ENCODE measurements at places on chromosomes 3 and 15.

DNA sequence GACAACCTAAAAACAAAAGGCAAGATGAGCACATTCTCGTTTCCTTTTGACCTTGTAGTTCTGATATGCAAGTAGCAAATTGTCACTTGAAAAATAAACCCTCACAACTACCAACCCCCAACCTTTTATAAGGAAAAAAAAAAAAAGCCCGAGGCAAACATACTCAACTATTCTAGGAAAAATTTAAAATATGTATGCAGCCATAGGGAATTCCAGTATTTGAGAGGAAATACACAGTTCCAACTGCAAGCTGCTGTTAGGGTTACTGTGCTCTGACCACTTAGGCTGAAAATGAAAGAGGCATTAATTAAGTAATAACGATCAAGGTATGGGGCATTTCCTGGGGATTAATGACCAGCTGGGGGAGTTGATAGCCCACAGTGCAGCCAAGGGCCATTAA lies 281.9 kb upstream of the DPH6 start:
- no peak for DNase-seq

DNA sequence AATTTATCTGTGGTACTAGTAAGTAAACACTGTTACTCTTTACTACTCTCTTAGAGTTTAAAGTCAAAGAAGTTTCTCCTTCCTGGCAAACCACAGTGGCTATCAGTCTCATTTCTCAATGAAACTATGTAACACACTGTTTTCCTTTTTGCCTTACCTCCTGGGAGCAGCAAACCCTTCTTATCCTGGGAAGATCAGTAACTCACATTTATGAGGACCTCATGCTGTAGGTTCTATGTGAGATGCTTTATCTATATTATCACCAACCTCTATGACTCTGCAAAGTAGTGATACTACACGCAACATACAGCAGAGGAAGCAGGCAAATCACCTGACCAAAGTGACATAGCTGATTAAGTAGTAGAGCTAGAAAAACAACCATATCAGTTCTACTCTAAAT lies 35.3 kb downstream of the PBRM1 start:
- DNase-seq, result no peak

- DNase-seq, result no peak
Observed at GRCh38 chr3:23072693-23073092, 130.4 kb upstream of the UBE2E2 start.

GRCh38 chr3:183466575-183466974 lies 38.2 kb upstream of the MCF2L2 start:
- DNase-seq, result no peak

GRCh38 chr3:169931747-169932520 lies 20.6 kb downstream of the SAMD7 start:
- DNase-seq, result no peak

- no peak for DNase-seq
Observed at GRCh38 chr15:31852933-31853799, 177.1 kb upstream of the CHRNA7 start.

GRCh38 chr15:62684123-62684808 lies 358.3 kb upstream of the TPM1 start:
- DNase-seq, result no peak

- DNase-seq, result no peak
Observed at GRCh38 chr3:71979175-71979574, 194.2 kb upstream of the PROK2 start.

GRCh38 chr15:89364341-89364740 lies 29.7 kb upstream of the POLG start:
- DNase-seq, result no peak

DNA sequence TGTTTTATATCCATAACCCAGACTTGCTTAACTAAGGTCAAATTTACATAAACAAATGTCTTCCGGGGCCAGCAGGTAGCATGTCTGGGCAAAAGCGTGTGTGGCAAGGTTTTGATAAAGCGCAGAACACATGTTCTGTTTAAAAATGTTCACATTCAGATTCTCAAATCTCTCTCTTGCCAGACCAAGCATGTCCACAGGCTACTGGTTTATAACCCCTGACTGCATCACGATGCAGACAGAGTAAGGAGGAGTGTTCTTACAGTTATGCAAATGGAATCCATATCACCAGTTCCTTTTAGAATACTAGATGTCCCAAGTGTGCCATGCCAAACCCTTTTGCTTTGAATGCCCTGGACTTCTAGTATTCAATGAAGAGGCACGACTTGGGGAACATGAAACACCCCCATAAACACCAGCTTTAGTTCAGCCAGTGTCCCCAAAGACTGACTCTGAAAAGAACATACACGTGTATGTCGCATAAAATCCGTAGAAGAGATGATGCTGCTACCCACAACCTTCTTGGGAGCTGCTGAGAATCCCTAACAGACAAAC lies 412.0 kb downstream of the CNTN4 start:
- DNase-seq, result no peak

- no peak for DNase-seq
Observed at GRCh38 chr3:45088543-45089358, 57.4 kb downstream of the CDCP1 start.

DNA sequence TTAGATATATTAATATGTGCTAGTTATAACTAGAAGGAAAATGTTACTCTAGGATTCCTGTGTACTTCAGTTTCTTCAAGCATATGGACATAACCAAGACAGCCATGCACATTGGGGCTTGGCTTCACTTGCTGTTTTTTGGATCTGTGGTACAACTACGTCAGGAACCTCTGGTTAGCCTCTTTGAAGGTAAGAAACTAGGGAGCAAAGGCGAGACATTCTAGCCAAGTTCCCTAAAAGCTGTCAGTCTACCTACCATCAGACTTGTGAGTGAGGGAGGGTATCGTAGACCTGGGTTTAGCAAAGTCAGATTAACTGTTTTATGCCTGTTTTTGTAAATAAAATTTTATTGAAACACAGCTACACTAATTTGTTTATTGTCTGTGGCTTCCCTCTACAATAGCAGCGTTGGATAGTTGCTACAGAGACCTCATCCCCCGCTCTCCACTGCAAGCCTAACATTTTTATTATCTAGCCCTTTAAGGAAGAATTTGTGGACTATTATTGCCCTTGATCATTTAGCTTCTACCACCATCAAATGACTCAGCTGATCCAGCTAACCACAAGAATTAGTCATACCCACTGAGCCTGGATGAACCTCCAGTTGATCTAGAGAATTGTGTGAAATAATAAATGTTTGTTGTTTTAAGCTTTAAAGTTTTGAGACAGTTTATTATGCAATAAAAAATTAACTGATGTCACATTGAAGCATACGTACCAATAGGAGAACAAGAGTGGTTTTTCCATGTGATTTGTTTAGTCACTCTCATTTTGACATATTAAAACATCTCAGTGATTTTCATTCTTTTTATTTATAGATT lies 58.1 kb downstream of the RSRC1 start:
- DNase-seq, result peak; percentile 78

DNA sequence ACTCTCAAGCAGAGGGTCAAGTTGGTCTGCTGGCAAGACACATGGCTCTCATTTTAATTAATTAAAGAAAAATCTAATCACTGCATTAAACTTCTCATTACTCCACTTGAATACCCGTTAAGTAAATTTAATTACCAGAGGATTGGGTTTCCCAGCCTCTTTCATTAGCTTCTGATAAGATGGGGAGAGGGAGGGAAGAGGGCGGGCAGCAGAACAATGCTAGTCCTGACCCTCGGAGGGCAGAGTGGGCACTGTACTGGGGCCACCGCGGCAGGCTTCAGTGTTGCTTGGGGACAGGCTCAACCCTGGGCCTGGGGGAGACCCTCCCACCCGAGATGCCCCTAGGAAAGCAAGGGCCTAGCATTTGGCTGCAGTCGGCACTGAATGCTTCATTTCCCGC lies 55.6 kb upstream of the LINGO1 start:
- no peak for DNase-seq

DNA sequence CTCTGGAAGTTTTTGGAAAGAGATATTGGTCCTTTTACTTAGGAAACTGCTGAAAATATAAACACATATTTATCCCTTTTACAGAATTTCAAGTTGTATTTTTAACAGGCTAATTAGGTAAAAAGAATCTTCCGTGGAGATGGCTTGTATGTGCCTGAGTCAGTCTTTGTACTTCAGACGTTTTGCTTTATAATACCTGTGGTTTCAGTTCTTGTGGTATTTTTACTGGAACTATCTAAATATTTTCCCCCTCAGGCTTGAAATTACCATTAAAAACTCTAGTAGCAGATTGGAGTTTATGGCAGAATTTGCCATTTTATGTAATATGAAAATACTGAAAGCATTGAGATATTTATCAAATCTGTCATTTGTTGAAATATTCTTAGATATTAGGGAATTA lies 151.6 kb upstream of the CGNL1 start:
- DNase-seq, result no peak

DNA sequence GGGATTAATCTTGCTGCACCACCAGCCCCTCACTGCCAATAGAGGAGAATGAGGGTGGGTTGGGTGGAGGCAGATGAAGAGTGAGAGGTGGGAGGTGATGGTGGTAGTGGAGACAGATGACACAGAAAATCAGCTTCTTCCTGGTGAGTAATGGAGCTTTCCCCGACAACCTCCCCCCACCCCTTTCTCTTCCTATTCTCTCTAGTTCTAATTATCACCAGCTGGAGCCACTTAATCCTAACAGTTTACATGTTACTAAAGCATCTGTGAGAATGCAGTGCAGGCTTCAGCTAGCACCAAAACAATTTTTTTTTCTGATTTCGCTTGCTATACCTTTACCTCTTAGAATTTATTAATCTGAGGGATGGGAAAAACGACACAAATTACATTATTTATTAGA lies 116.1 kb upstream of the DNAJC19 start:
- no peak for DNase-seq

DNA sequence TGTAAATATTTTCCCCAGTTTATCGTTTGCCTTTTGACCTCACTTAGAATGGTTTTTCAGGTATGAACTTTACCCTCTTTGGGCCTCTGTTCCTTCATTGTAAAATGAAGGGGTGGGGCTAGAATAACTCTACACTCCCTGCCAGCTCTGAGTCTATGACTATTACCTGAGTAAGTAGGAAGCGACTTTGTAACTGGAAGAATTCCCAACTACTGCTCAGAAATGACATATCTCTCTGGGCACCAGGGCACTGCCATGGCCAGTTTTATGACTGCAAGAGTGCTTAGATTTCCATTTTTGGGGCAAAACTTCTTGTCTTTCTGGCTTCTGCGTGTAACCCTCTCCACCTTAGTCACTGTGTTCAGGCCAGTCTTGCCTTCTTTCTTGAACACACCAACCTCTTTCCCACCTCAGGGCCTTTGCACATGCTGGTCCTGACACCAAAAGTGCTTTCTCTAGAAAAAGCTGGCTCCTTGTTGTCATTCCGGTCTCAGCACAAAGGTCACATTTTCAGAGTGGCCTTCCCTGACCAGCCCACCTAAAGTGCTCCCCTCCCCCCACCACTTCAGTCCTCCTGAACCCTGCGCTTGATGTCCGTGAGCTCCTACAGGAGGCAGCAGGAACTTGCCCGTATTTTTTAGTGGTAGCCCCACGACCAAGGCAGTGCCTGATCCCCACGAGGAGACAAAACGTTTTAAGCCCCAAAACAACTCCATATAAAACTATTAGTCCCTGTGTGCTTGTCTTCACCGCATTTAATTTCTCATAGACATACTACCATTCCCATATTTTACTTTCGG lies 25.6 kb downstream of the CDCP1 start:
- no peak for DNase-seq

GRCh38 chr3:64766440-64766839 lies 78.6 kb upstream of the ADAMTS9 start:
- DNase-seq, result no peak

GRCh38 chr3:177336873-177337450 lies 139.7 kb upstream of the TBL1XR1 start:
- no peak for DNase-seq

- peak; percentile 72 for DNase-seq
Observed at GRCh38 chr3:42190701-42191442, 75.1 kb downstream of the CCK start.

DNA sequence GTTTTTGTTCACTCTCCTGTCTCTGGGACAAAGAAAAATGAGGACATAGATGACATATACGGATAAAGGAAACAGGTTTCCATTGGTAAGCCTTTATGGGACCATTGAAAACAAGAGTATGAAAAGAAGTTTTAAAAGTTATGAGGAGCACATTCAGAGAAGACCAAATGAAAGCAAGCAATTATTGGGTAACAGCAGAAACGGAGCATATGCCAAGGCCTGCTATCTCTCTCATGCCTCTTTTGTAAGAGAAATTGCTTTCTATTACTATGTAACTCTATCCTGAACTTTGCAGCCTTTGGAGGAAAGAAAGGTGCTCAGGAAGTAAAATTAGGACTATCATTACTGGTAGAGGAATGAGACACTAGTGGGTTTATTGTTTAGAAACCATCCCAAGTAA lies 14.9 kb upstream of the DPH6 start:
- no peak for DNase-seq

DNA sequence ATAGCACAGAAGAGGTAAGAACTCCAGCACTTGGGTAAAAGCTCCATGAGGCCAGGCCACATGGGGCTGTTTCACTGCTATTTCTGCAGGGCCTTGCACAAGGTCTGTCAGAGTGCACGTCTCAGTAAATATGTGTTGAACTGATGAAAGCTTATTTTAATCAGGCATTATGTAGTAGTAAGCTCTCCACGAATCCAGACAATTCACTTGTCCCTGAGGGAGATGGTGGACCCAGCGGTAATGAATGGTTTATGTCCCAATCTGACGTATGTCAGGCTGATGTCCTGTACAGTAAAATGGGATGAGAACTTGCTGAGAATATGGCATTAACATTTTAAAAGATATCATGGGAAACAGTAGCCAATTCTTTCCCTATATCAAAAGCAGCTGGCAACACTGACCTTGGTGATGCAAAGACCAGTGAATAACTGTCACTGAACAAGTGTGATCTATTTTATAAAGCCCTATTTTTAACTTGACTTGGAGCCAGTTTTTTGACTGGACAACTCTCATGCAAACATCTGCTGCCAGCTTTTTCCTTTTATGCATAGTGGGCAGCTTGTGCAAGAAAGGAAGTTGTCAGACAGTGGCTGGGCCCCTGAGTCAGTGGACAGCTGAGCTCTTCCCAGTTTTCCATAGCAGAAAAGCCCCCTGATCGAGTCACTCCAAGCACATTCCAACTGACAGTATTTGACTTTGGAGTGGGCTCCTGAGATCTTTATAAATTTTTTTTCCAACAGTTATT lies 519.8 kb upstream of the MDFIC2 start:
- no peak for DNase-seq

- no peak for DNase-seq
Observed at GRCh38 chr3:181302960-181303359, 313.4 kb upstream of the DNAJC19 start.

- peak; percentile 31 for DNase-seq
Observed at GRCh38 chr3:183449391-183449790, 21.0 kb upstream of the MCF2L2 start.

DNA sequence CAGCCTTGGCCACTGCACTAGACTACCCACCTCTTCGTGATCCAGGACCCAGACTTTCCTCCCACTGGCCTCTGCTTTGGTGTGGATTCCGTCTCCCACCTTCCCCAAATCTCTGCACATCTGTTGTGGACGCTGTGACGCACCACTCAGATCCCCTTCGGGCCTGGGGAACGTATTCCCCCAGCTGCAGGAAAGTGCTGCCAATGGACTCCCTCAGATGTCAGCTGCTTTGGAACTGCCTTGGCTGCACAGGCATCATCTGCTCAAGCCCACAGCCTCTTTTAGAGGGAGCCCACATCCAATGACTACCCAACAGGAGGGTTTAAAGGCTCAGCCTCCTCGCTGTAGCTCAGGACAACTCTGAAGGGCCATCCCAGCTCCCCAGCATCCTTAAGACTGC lies 134.2 kb upstream of the RAD18 start:
- DNase-seq, result no peak

GRCh38 chr3:165712382-165712781 lies 124.8 kb downstream of the BCHE start:
- DNase-seq, result no peak
